Liver (tissue), 10 donors: ENCODE measurements at places on chromosomes 13 and 19. TPM values are rescaled to one million over a fixed set of nuclear protein-coding genes. Genes with fewer than 3 reads are reported as not detected.

The PLIN4 gene
- 3.1 TPM for total RNA-seq

The ZNF563 gene
- total RNA-seq: 6.2 TPM

The FKRP gene
- 7.5 TPM for total RNA-seq

GRCh38 chr19:45395821-45396617 lies 8.8 kb downstream of the PPP1R13L start:
- H3K4me1 ChIP-seq: peaks cover 6% of the 10 kb centered on the region
- H3K27ac ChIP-seq: no peak overlapping the region
- no peaks in the 10 kb centered on the region for H3K36me3 ChIP-seq
- H3K4me3 ChIP-seq: no peak overlapping the region

- H3K4me1 ChIP-seq: no peaks in the 10 kb centered on the region
- no peak overlapping the region for H3K27ac ChIP-seq
- no peak for DNase-seq
- no peak overlapping the region for H3K4me3 ChIP-seq
Measured at GRCh38 chr13:49645451-49645850, 17.1 kb downstream of the ARL11 start.

DNA sequence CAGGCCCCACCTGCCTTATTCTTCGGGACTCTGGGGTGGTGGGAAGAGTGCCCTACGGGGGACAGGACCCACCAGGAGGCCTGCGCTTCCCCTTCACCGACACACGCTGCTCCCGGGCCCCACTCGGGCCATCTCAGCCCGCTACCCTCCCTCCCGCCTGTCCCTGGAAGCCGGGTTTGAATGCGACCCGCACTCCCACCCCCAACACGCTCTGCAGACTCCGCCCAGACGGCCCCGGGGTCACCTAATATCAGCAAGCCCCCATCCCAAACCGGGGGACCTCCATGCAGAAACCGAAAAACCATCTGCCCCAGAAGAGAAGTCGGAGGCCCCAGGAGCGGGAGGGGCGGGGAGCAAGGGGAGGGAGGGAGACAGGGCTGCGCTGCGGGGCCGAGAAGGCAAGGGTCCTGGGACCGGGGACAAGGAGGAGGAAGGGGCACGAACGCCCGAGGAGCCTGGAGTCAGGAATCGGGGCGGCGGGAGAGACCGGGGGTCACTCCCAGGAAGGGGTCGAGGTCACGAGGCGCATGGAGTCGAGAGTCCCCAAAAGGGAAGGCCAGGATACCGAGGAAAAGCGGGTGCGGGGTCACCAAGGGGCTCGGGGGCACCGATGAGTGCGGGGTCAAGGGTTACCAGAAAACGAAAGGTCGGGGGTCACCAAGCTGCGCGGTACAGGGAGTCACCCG lies 766 bp downstream of the SBNO2 start:
- peak overlapping the region; percentile 91 for H3K27ac ChIP-seq
- no peaks in the 10 kb centered on the region for H3K27me3 ChIP-seq
- no peaks in the 10 kb centered on the region for H3K36me3 ChIP-seq
- peaks cover 46% of the 10 kb centered on the region for H3K4me1 ChIP-seq
